ENCODE measurements at places on chromosomes 1 and 21.

GRCh38 chr1:223156343-223156742, 13.3 kb upstream of the TLR5 start:
- DNase-seq = no peak

DNA sequence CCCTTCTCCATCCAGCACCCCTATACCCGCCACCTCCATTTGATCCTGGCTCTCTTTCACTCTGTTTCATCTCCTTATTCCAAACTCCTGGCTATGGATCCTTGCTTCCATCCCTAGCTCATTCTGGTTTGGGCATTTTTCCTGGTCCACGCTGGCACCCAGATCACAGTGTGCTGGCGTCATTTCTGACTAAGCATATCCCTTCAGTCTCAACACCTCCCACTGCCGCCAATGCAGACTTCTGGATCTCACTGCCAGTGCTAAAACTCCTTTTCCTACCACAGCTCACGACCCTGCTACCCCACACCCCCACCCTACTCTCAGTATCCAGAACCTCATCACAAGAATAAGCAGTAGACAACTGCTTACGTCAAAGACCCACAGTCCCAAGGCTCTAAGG, 16.3 kb downstream of the SEC16B start:
- no peak for DNase-seq

GRCh38 chr1:61093525-61094137, 11.3 kb downstream of the NFIA start:
- DNase-seq = no peak

- DNase-seq = peak; percentile 66
Measured at GRCh38 chr1:16082283-16083038, 9.0 kb upstream of the FAM131C start.

- DNase-seq = no peak
Measured at GRCh38 chr1:240462766-240463395, 149.1 kb downstream of the GREM2 start.

All from stimulated activated CD4-positive, alpha-beta T cell treated with anti-CD3 and anti-CD28 coated beads, Interleukin-4, amount 100 ng/mL, for 48 hours (primary cell).